GM13976 (cell line): ENCODE measurements at places on chromosomes 2 and 18.

DNA sequence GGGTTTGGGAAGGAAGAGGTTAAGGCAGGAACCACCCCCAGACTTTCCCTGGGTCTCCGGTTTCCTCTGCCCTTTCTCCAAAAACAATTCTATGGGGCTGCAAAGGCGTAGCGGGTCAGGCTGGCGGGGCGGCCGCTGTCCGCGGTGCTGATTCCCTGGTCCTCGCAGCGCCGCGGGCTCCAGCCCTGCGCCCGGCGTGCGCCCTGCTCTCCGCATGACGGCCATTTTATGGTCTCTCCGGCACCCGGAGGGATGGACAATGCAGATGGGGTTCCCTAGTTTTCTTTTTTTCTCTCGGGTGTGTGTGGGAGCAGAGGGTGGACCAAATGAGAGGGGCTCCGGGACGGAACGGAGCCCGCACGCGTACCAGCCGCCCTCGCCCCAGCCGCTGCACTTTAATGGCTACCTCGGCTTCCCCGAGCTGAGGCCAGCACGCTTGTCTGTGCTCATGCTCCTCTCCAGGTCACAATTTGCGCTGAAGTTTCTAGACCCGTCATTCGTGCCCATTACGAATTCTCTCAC is 1.6 kb downstream of the ST8SIA3 start:
- DNase-seq: peak; percentile 76

GRCh38 chr2:1136067-1136466 is 185.4 kb downstream of the SNTG2 start:
- no peak for DNase-seq

- no peak for DNase-seq
Measured at GRCh38 chr2:145764631-145765030, 1244.7 kb upstream of the ZEB2 start.

- no peak for DNase-seq
Measured at GRCh38 chr2:122003196-122003940, 247.9 kb downstream of the TSN start.

DNA sequence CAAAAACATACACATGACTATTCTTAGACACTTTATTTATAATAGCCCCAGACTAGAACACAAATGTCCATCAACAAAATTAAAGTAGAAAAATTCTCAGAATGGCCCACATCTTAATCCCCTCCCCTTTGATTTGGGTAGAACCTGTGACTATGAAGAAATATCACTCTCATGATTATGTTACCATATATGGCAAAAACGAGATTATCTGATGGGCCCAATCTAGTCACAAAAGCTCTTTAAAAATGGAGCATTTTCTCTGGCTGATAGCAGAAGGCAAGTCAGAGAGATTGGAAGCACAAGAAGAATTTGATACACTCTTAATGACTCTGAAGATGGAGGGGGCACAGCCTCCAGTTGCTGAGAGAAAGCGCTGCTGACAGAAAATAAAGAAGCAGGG is 39.6 kb downstream of the METTL4 start:
- DNase-seq: no peak

- no peak for DNase-seq
Measured at GRCh38 chr18:42915299-42915698, 200.2 kb downstream of the RIT2 start.

GRCh38 chr18:8754995-8755960 is 49.9 kb downstream of the MTCL1 start:
- DNase-seq: no peak

DNA sequence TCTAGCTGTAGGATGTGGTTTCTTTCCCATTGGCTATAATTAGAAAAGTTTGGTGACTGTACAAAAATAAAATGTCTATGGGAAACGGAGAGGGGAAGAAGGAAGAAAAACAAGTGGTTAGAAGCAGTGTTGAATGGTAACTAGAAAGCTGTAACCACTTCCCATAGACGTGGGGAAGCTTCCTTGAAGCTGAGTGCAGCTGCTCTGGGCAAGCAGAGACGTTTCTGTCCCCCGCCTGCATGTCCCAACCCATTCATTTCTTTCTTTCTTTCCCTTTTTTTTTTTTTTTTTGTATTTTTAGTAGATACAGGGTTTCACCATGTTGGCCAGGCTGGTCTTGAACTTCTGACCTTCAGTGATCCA is 367.8 kb upstream of the HS6ST1 start:
- no peak for DNase-seq

DNA sequence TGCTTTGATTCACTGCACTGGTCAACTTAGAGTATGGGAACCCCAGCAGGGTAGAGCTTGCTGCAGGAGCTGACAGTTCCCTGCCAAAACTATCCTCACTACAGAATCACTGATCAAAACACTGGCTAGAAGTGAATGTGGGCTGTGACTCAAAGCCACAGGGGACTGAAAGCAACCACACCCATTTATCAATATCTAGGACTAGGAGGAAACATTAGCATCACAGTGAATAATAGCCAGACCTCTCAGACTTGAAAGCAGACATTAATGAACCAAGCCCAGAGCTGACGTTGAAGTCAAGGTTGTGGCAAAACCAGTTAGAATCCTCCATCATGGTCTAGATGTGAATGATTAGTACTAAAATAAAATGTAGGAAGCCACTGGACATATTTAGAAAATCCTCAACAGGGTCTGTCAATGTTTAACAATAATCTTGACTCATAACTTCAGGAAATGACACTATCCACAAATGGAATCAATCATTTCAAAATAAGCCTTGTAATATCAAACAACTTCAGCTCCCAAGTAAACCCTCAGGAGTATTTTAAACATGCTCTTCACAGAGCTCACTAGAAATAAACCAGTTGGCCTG is 131.4 kb downstream of the CDH20 start:
- DNase-seq: no peak

GRCh38 chr2:227701556-227701955 is 16.3 kb downstream of the SLC19A3 start:
- DNase-seq: no peak

GRCh38 chr2:14547830-14548229 is 84.7 kb upstream of the LRATD1 start:
- DNase-seq: no peak

DNA sequence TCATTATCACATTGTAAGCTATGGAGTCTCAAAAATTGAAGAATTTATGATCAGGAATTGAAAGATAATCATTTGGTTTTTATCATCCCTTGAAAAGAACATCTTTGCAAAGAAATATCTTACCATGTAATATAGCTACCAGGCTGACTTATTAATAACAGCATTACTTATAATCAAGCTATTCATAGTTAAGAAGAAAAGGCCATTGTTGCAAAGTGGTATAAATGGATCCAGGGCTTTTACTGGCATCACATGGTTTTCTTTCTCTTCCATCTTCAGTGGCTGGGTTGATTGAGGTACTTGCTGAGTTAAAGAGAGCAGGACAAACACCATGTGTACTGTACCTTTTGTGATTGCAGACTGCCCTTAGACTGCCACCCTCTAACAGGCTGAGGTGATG is 39.6 kb downstream of the MFSD6 start:
- DNase-seq: no peak

GRCh38 chr2:96315400-96316071 is 9.6 kb upstream of the ITPRIPL1 start:
- no peak for DNase-seq

GRCh38 chr18:22742409-22742808 is 190.7 kb upstream of the RBBP8 start:
- DNase-seq: no peak

GRCh38 chr2:104434966-104435365 is 418.9 kb upstream of the POU3F3 start:
- DNase-seq: no peak

DNA sequence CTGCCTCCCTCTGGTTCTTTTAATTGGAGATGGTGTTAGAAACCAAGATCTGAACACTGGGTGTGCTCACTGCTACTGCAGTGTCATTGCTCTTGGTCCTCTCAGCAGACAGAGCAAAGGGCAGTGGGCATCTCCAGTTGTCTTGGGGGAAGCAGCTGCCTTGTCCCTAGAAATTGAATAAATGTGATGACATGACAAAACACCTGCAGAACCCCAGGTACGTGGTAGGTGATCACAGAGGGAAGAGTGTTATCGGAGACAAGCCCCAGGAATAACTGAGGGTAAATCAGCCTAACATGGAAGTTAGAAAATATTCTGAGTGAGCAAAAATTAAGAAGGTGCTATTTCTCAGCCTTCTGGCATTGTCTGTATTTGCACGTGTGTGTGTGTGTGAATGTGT is 311.9 kb upstream of the HDAC4 start:
- DNase-seq: no peak

DNA sequence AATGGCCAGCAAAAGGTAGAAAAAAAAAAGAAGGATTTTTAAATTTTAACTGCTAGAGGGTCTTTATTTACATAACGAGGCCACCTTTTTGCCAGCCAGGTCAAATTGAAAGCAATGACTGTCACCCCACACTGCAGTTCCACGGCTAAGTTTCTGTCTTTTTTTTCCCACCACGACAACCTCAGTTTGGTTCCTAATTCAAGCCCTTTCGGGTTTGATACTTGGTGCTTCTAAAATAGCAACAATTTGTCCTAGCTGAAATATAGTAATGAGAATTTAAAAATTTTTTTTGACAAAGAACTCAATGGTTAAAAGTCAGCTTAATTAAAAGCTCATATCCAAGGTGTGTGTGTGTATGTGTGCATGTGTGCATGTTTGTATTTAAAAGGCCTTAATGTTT is 16.4 kb upstream of the NMS start:
- peak; percentile 33 for DNase-seq

DNA sequence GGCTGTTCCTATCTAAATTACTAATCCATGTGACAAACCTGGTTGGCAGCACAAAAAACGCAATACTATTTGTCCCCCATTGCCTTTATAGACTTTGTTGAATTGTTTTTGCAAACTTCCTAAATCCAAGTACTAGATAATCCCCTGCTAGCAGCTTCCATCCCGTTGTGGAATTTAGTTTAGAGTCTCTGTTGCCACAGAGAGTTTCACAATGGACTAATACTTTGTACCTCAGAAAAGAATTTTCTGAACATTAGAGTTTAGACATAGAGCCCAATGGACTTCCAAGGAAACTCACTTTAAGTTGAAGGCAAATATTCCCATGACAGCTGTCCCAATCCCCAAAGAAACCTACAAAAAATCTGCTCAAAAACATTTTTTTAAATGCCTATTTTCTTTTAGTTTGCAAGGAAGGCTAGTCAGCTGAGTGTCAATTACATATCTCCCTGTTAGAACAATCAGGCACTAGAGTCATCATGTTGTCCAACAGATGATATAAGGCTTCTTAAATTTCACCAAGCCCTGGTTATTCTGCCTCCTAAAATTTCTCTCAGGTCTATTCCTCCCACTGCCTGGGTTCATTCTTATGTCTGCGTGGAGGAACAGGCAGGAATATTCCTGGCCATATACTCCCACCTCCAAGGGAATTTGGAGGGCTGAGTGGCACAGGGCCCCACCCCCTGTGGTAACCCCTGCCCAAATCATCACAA is 27.2 kb downstream of the RNF152 start:
- DNase-seq: no peak

DNA sequence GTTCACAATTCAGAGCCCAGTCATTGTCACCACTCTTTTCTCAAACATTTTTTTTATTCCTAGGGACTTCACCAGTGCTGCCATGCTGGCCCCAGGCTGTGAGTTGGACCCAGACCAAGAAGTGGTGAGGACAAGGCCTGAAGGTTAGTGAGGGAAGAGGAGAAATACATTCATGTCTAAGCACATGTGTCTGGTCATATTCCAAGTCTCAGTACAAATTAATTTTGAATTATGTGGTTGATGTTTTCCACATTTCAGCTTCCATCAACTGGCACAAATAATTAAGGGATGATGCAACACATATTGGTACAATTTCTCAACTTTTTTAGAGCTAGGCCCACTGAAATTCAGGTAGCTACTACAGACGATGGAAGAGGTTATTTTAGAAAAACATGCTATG is 106.6 kb upstream of the UPP2 start:
- no peak for DNase-seq

GRCh38 chr2:190272457-190272842 is 47.2 kb downstream of the HIBCH start:
- DNase-seq: no peak

DNA sequence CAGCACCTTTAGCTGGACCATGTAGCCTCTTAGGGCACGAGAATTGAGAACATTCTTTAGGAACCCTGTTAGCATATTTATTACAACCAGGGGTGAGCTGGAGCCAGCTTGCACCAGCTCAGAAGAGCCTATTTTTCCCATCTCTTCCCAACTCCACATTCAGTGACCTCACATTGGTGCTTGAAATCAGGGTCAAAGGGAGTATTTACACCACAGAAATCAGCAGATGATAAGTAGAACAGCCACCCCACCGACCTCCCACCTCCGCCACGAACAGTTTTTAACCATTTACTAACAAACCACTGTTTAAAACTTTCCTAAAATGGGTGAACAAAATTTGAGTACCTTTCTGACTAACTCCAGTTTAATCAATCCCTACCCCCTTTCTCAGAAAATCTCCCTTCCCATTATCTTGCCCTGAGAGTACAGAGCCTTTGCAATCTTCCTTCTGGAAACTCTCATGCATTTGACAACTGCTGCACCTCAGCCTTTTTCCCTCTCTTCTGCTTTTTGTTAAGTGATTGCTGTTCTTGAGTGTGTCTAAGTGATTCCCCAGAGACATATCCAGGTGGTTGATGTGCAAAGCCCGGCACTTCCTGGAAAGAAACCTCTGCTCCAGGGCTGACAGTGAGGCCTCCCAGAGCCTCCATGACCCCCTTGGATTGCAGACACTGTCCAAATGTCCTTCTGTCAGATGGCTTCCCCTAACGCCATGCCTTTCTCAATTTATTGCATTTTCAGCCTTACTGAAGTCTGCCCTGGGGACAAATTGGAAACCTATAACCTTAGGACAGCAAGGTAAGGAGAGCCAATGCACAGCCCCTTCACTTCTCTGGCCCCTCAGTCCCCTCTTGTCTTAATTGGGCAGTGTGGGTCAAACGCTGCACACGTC is 389.5 kb upstream of the TNP1 start:
- no peak for DNase-seq
